ENCODE measurements at places on chromosomes 5 and 9.

GRCh38 chr5:34841816-34842215 is 2.9 kb downstream of the TTC23L start:
- no peak for DNase-seq

DNA sequence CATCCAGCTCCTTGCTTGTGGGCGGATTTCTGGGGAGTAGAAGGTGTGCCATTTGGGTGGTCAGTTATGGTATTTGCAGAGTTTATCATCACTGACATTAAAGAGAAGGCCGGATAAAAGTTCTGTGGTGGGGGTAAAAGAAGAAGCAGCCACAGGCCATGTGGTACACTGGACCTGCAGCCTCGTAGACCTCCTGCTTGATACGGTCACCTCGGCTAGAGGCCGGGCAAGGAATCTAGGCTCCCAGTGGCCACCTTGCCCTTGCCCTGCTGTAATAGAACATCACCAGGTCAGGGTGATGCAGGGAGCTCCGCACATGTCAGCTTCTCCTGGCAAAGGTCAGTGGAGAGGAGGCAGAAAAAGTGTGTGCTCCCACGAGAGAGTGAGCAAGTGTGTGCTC is 376.1 kb upstream of the IRX4 start:
- no peak for DNase-seq

GRCh38 chr9:81393985-81394811 is 295.1 kb downstream of the TLE1 start:
- no peak for DNase-seq

DNA sequence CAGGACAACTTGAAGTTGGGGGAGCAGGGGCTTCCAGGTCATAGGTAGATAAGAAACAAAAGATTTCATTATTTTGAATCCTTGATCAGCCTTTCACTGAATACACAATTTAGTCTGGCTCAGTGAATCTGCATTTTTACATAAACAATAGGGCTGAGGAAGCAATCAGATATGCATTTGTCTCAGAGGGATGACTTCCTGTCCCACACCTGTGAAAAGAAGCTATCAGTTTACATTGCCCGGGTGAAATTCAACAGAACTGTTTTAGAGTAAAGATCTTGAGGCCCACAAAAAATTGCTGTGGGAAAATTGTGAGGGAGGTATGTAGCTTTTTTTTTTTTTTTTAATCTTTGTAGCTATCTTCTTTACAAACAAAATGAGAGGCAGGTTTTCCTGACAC is 38.3 kb downstream of the DNAJB5 start:
- no peak for DNase-seq

DNA sequence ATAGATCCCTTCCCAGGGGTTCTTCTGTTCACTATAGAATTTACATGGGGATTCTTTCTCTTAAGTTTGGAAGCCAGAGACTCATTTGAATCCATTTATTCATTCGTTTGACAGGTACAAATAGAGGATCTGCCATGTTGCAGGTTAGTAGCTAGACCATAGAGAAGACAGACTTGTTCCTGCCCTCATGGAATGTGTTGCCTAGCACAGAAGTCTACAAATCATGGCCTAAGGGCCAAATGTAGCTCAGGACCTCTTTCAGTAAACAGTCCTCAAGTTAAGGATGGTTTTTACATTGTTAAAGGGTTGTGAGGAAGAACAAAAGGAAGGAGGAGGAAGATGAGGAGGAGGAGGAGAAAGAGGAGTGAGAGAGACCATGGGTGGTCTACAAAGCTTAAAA is 114.7 kb upstream of the SLC44A1 start:
- no peak for DNase-seq

DNA sequence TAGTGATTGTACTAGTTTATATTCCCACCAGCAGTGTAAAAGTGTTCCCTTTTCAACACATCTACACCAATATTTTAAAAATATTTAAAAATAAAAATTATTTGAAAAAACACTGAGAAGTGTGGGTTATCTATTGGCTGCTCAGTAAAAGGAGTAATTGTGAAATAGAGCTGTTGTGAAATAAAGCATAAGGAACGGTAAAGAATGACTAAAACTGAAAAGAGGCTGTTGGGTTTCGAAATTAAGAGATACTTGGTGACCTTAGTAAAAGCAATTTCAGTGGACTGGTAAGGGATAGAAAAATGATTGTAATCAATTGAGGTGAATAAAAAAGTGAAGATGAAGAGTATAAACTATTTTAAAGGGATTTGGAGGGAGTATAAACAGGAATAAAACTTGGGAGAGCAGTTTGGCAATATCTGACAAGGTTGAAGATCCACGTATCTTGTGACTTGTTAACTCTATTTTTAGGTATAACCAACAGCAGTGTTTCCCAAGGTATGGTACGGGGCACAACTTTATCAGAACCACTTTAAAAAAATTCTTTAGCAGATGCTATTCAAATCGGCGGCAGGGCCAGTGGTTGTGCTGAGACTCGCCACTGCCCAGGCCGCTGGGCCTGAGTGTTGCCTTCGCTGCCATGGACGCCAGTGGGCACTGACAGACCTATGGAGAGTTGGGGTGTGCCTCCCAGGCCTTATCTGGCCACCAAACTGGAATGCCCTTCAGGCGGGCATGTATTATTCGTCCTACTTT is 63.3 kb downstream of the TMEM38B start:
- no peak for DNase-seq

DNA sequence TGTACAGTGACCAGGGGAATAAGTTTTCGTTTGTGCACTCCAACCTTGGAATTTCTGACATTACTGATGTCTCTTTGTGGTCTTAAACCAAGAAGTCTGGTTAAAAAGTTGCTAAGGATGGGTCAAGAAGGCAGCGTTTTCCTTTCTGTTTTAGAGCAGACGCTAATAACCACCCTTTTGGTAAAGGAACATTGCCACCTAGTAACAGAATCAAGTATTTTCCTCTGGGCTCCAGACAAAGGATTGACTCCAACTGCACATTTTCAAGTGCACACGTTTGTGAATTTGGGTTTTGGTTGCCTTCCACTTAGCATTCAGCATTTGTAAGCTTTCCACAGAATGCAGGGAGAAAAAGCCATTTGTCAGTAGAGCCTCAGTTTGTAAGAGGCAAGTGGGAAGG is 22.2 kb upstream of the CEP78 start:
- DNase-seq: no peak

GRCh38 chr5:137714946-137715345 is 20.9 kb downstream of the KLHL3 start:
- no peak for DNase-seq

- DNase-seq: no peak
These were observed 264.6 kb downstream of the ICE1 start for GRCh38 chr5:5687113-5687512.

DNA sequence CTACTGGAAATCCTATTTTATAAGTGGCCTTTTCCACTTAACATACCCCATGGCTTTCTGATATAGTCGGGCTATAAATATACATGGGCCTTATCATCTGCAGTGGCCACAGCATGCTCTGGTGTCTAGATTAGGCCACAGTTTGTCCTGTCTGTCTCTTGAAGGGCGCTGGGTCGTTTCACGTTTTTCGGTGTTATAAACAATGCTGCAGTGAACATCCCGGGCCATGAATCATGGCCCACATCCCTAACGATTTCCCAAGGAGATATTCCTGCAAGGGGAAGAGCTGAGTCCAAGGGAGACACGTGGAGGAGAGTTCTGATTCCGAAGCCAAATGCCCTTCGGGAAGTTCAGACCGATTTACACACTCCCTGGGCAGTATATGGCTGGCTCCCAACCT is 8.4 kb downstream of the PLPP7 start:
- no peak for DNase-seq
